HuH-7 (cell line): ENCODE measurements at places on chromosomes 6 and 20.

DNA sequence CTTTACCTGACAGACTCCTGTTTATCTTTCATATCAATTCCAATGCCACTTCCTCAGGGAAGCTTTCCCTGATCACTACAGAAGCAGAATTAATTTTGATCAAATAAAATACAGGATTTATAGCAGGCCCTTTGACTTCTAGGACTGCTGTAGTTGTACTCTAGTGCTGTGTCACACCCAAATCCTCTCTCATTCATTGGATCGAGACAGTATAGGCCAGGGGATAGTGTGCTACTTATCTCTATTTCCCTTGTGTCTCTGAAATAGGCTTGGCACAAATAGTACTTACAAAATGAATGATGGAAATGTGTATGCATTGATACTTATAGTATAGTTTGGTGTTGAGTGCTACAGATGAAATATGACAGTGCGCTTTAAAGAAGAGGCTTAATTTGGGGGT is 19.8 kb downstream of the RALY start:
- no peak for DNase-seq

GRCh38 chr20:1671891-1672669 is 14.5 kb upstream of the SIRPG start:
- DNase-seq: no peak

- no peak for DNase-seq
Observed at GRCh38 chr6:136723780-136724179, 68.5 kb downstream of the MAP3K5 start.

GRCh38 chr6:132797951-132798868 is at the start of gene SLC18B1:
SLC18B1 (minus strand) TSS chr6:132798637; CDS start chr6:132798456, 181 bp downstream.
- DNase-seq: peak; percentile 54

GRCh38 chr6:125346926-125347563 is 45.3 kb upstream of the HDDC2 start:
- DNase-seq: no peak

DNA sequence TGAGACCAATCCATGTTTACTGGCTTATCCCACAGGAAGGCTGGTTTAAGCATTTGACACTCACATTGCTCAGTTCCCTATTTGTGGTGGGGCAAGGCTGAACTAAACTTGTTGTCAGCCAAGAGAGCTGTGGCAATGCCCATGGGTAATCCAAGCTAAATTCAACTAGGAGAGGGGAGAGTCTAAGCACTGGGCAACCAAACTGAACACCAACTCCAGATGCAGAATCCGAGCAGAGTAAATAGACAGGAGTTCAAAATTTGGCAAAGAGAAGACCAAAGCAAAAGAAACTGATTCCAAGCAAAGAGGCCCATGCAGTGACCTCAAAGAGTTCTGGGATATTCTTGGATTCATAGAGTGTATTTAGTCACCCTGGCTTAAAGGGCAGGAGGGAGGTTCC is 106.5 kb upstream of the NT5E start:
- DNase-seq: no peak

DNA sequence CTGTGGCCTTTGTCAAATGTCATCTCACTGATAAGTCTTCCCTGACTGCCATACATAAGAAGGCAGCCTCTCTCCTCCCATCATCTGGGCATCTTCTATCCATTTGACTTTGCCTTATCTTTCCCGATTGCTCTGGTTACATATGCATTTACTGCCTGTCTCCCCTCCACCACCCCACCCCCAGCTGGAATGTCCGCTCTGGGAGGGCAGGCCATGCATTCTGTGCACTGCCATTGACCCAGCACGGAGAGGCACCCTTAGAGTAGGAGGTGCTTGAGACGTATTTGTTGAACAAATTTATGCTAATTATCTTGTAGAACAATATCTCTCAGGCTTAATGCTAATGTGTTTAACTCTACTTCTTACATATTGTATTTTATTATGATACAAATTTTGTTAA is 183.9 kb upstream of the HDAC2 start:
- no peak for DNase-seq

DNA sequence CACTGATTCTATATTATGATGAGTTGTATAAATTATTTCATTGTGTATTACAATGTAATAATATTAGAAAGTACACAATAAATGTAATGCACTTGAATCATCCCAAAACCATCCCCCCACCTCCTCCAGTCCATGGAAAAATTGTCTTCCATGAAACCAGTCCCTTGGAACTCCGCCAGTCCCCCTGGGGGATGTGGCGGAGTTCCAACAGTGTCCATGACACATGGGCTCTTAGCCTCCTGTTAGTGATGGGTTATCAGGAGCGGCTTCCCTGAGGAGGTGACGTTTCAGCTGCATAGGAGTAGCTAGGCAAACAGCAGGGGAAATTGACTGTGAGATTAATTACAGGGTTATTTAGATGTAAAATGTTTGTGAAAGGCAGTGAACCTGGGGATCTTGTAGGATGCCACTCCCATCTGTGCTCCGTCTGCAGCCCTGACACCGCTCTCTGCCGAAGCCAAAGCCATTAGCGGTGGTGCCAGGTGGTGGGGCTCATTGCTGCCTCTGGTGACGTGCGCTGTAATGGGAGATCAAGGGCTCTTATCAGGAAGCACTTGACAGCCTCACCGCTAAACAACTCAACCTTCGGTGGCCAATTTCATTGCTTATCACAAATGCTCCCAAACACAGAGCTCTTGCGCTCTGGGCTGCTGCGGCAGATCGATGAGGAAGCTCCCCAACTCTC is 81.6 kb upstream of the MC3R start:
- DNase-seq: no peak

DNA sequence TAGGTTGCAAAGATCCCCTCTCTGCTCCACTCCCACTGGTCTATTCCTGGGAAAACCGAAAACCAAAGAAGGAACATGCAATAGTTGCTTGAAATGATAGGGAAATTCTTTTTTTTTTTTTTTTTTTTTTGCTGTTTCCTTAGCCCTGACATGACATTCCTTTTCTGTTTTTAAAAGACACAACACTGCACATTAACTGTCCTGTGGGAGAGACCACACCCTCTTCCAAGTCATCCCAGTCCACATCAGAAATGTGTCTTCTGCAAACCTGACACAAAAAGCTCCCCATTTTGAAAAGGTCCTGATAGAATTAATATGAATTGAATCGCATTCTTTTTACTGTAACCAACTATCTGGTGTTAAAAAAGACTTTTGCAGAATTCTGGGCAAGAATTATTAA is 43.4 kb upstream of the RIPOR2 start:
- no peak for DNase-seq

DNA sequence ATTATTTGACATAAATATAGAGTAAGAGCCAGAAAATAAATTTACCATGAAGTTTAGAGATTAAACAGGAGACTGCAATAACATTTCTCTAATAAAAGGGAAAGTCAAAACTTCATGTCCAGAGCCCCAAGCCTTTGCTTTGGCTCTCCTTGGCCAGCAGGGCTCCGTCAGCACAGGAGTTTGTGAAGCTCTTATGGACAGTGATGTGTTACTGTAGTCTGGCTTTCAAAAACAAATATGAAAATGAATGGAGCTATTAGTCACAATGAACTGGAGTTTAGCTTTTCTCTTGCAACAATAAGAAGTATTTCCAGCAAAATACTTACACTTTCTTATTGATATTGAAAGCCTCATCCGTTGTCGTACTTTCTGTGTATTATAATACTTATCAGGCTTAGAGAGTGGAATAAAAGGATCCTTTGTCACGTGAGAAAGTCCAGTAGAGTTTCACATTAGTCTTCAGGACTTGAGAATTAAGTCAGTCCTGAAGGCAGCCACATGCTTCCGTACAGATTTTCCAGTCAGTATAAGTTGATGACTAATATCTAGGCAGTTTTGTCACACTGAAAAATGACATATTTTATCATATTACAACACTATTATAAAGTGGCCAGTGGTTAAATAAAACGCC is 117.0 kb upstream of the PRL start:
- no peak for DNase-seq

DNA sequence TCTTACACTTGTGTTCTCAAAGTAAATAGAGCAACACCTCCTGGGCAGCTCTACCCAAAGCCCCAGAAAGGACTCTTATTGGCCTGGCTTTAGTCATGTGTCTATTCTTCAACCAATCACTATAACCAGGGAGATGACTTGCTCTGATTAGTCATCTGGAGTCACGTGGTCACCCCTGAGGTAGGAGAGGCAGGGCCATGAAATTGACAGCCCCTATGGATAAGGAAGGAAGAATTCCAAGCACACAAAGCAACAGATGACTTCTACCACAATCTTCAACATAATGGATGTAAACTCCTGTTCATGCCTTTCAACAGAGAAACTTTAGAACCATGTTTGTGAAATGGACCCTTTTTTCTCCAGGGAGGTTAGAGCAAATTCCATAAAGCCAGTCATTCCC is 24.6 kb upstream of the EYA2 start:
- DNase-seq: no peak

DNA sequence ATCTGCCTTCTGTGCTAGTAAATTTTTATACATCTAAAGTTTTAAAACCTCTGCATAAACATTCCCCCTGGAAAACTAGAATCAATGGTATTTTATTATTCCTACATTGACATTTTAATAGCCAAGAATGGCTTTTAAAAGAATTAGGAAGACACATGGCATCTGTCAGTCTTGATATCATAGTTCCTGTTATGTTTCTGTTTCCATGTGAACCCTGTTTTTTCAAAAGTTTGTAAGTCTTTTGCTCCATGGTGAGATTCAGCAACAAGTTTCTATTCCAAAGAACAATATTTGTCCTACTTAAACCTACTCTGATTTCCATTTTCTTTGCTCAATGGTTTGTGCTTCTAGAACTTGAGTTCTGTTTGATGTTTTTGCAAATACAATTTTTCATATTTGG is 95.2 kb downstream of the PLEKHG1 start:
- no peak for DNase-seq

DNA sequence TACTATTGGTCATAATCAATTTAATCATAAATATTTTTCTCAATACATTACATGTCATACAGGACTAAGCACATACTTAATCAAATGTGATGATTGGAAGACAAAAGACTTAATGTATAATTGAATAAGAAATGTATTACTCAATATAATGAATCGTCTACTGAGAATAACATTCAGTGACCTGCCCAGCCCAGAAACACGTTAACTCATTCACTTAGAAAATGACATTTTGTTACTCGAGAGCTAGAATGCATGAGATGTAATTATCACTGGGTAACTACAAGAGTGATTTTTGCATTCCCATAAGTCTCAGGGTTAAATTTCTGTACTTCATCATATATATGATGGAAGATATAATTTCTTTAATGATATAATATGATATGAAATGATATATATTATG is 444.8 kb downstream of the EYS start:
- DNase-seq: no peak

GRCh38 chr20:61052776-61053442 is 199.2 kb upstream of the CDH4 start:
- DNase-seq: no peak

DNA sequence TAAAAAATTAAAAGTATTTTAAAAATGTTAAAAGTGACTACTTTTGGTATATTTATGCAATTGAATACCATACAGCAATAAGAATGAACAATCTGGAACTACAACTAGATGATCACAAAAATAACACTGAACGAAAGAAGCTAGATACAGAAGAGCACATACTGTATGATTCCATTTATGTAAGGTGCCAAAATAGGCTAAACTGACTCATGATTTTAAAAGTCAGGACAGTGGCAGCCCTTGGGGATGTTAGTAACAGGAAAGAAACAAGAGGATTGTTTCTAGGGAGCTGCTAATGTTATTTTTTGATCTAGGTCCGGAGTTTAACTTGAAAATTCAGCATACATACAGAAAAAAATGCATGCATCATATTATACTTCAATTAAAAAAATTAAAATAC is 42.3 kb downstream of the KIF13A start:
- no peak for DNase-seq

DNA sequence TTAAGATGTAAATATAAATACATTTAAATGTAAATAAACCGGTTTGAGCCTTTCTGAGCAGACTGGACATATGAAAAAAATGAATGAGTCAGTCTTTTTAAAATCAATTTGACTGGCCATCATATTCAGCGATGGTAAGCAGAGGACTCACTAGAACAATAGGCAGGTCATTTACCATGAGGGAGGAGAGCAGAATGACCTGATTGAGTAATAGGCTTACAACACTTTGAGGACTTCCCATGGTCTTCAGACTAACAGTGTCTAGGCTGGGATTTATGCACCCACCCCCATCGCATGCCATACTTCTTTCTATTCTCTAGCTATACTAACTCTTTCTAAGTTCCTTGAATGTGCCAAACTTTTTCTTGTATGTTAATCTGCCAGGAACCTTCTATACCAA is 241.9 kb upstream of the RAB32 start:
- no peak for DNase-seq

- DNase-seq: no peak
Observed at GRCh38 chr6:27541212-27541932, 68.5 kb upstream of the ZNF184 start.

DNA sequence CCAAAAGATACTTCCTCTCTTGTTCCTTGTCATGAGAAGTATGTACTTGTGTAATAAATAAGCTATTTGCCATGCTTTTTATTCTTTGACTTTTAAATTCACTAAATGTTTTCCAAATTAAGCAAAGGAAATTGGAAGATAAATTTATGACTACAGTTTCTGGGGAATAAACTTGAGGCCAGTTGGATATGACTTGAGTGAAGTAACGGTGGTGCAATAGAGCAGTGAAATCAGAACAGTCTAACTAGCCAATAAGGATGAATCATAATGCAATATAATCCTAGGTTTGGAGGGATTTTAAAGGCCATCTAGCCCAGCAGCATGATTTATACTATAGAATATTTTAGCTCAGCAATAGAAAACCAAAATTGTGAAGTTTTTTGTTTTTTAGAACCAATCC is 183.8 kb upstream of the TCF21 start:
- DNase-seq: no peak

GRCh38 chr20:63448031-63448430 is 24.4 kb downstream of the KCNQ2 start:
- DNase-seq: no peak

DNA sequence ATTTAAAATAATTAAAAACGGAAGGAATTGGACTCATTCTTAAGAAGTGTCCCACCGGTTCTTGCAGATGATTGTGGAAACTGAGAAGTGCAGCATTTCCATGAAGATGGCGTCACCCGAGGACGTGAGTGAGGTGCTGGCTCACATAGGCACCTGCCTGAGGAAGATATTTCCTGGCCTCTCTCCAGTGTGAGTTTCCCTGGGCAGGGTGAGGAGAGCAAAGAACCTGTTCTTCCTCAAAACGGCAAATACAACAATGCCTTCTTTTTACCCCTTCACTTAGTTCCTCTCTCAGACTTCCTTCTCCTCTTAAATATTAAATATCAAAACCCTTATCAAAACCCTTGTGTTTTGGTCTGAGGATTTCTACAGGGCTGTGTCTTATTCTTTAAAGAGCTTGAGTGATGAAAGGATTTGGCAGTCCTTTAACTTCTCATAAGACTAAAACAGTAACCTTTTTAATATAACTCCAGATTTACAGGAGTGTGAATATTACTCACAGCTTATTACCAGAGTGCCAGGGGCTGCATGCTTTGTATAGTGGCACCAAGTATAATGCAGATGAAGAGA is 156.3 kb downstream of the CARMIL1 start:
- DNase-seq: no peak

- no peak for DNase-seq
Observed at GRCh38 chr6:152091851-152092341, 284.4 kb downstream of the ESR1 start.

- no peak for DNase-seq
Observed at GRCh38 chr20:9344083-9344920, 170.1 kb upstream of the LAMP5 start.

- DNase-seq: no peak
Observed at GRCh38 chr6:169229615-169230321, 23.9 kb downstream of the THBS2 start.

- DNase-seq: peak; percentile 82
Observed at GRCh38 chr20:50120935-50121693, 8.2 kb upstream of the UBE2V1 start.
